ENCODE measurements at places on chromosomes 5 and 9.

DNA sequence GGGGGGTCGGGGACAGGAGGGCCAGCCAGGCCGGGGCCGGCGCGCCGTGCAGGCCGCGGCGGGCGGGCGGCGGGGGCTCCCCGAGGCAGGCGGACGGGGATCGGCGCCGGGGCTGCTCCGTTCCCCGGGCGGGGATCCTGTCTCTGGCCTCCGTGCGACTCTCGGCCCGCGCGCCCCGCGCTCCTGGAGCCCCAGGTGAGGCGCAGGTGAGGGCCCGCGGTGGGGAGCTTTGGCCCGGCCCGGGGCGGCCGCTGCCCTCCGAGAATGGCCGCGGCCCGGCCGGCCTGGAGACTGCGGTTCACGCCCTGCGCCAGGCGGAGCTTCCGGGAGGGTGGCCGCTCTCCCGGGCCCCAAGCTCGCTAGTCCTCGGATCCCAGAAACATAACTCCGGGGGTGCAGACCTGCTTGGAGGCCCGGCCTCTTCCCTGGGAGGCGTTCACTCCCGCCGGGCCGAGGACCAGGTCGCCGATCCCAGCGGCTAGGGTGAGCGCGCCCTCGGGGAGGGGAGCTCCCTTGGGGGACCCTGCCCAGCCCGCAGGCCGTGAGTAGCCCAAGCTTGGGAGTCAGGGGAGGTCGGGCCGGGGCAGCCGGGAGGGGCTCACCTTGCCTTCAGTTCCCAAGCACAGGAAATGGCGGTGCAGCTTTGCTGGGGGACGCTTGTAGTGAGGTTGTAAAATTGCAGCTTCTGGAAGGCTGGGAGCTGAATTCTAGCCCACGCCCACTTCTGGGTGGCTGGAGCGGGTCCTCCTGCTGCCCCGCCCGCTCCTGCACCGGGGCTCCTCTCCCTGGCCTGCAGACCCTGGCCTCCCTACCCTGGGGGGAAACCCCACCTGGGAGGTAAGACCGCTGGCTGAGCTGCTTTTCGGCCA lies 723 bp downstream of the PPP1R26 start:
- no peak for DNase-seq

DNA sequence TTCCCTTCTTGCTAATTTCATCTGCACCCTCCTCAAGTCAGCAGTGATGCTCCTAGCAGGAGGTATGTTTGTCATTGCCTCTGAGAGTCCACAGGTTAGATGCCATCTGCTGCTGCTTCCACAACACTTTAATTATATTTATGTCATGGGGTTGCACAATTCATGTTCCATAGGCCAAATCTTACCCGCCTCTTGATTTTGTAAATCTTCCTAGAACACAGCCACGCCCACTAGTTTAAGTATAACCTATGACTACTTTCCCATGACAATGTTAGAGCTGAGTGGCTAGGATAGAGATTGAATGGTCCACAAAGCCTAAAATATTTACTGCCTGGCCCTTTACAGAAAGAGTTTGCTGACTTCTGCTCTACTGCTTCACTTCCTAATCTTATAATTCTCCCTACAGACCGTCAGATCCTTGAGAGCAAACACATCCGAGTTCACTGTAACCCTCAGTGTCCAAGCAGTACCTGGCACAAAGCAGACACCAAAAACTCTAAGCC lies 21.1 kb downstream of the LIFR start:
- DNase-seq: no peak

DNA sequence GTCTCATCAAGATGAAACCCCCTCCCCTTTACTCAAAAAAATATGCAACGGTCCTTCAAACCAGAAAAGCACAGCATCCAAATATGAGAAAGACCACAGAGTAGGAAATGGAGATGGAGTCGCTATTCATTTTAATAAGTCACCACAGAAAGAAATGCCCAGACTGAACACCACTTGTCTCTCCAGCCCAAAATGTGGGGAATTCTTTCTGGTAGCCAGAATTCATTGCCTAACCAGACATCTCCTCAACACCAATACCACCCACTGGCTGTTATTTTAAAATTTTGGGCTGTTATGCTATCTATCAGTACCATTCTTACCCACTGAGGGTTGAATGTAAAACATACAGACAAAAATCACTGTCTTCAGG lies 100.1 kb downstream of the SUSD1 start:
- DNase-seq: no peak

DNA sequence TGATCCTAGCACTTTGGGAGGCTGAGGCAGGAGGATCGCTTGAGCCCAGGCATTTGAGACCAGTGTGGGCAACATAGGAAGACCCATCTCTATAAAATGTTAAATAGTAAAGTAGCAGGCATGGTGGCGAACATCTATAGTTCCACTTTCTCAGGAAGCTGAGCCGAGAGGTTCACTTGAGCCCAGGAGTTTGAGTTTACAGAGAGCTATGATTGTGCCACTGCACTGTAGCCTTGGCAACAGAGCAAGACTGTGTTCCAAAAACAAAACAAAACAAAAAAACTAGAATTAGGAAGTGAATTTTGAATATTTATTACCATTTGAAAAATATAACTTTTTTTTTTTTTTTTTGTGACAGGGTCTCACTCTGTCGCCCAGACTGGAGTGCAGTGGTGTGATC lies 26.8 kb upstream of the PAX5 start:
- no peak for DNase-seq

- DNase-seq: no peak
These were observed 505.3 kb upstream of the ZNF608 start for GRCh38 chr5:125251703-125252102.

GRCh38 chr9:137115394-137116026 lies 977 bp upstream of the DPP7 start:
- no peak for DNase-seq

- DNase-seq: no peak
These were observed 2.0 kb downstream of the MYO10 start for GRCh38 chr5:16934123-16934522.

GRCh38 chr5:176844706-176845391 lies 34.5 kb downstream of the UNC5A start:
- DNase-seq: no peak

DNA sequence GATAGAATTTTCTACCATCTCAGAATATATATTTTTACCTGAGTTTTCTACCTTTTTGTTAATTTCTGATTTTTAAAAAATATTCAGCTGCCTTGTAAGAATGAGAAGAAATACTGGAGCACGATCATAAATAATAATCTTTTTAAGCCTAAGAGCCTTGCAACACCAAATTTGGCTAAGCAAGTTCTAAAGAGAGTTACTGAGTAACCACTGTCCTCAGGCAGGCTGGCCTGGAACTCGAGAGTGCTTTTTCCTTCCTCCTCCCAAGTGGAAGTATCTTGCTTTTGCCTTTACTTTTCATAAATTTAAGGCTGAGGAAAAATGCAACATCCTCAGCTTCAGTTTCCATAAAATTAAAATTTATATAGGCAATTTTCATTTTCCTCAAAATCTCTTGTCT lies 21.0 kb downstream of the GLRX start:
- DNase-seq: no peak

- no peak for DNase-seq
These were observed 466.6 kb upstream of the DAB2 start for GRCh38 chr5:39891376-39891775.

DNA sequence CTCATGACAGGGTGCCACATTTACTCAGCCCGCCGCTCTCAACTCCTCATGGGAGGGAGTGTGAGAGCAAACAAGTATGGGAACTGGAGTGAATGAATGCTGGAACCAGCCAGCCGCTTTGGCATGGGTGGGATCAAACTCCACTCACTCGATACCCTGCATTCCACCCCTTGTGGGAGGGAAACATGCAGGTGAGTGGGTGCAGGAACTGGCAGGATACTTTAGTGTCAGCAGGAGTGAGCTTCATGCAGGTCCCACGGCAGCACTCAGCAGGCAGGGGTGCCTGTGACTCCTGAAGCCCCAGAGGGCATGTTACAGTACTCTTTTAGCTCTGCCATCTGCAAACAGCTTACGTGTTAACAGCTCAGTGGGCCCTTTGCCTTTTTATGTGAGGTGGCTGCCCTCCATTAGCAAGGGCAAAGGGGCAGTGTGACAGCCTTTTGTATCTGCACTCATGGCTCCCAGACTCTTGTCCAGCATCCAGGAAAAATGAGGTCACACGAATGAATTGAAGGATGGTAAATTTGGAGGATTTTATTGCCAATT lies 433.2 kb upstream of the NMUR2 start:
- DNase-seq: no peak

GRCh38 chr5:20029266-20029665 lies 41.3 kb upstream of the CDH18 start:
- DNase-seq: no peak

GRCh38 chr5:130077007-130077406 lies 172.7 kb downstream of the CHSY3 start:
- DNase-seq: no peak

DNA sequence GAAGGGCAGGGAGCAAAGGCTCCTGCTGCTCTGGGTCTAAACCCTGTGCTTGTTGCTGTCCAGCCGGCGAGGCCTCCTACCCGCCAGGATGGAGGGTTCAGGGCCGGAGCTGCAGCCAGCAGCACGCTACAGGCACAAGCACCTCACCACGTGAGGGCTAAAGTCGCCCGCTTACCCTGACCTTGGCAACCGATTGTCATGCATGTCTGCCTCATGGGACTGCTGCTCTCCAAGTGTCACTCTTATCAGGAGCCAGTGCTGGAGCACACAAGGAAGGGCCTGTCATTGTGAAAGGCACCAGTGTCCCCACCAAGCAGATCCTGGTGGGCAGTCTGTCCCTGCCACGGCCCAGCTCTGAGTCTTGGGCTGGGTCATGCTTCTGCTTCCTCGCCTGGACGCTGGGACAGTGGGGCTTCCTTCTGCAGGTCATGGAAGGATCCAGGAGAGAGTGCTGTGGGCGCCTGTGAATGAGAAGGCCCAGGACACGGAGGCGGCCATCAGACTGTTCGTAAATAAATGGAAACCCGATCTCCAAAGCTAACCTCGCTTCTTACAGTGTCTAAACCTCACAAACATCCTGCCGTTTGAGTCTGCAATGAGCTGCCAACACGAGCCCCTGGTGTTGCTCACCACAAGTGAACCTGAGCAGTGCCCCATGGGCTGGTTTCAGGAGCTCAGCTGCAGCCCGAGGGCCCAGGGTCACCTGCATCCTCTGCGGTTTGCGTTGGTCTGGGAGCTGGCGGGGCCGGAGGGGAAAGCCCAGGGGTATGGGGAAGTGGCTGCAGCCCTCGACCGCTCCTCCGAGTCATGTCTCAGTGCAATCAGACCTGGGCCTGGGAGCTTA lies 58.2 kb upstream of the RXRA start:
- DNase-seq: no peak

DNA sequence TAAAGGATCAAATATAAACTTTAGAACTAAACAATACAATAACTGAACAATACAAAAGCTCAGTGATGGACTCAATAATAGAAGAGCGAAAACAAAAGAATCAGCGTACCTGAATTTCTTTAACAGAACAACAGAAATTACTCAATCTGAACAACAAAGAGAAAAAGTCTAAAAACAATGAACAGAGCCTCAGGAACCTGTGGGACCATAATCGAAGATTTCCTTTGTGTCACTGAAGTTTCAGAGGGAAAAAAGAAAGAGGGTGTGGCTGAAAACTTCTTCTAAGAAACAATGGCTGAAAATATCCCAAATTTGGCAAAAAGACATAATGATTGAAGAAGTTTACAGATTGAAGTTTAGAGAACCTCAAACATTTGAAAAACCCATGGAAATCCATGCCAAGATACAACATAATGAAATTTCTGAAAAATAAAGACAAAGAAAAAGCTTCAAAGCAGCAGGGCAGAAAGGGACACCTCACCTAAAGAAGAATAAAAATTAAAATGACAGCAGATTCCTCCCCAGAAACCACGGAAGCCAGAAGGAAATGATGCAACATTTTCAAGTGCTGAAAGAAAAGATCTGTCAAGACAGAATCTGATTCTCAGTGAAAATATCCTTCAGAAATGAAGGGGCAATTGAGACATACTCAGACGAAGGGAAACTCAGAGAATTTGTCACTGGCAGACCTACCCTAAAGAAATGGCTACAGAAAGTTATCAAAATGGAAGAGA lies 288.8 kb downstream of the ARL15 start:
- no peak for DNase-seq

- no peak for DNase-seq
These were observed 391.0 kb upstream of the WWC1 start for GRCh38 chr5:167900340-167900935.

DNA sequence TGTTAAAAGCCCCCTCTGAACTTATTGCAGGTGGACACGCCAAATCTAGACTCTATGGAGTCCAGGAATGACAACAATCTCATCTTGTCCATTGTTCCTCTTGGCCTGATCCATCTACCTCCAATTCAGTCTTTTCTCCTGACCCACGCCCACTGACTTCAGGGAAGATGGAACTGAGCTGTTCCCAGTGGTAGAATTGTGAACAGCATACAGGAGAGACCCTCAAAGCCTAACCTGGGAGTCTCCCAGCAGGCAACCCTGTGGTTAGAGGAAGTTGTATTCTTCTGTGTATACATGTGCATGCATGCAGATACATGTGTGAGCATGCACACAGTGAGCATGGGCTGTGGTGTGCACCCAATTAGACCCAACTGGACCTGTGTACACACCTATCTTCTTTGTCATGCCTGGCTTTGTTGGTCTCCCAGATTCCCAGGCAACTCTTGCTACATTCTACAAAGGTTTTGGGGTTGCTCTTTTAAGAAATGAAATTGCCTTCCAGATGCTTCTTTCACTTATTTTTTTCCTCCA lies 286.0 kb downstream of the ZSWIM6 start:
- peak; percentile 26 for DNase-seq

DNA sequence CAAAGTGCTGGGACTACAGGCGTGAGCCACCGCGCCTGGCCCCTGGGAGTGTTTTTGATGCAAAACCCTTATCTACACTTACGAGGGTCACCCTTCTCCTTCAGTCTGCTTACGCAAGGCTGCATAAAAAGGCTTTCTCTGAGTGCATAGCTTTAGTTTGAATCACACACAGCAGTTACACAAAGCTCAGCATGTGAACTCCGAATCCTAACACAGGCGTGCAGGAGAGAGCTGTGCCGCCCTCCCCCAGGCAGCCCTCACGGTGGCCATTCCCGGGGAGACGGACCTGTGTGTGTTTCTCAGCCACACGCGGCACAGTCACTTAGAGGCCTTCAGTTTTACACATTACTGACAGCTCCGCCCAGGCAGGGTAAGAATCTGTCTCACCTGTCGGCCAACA lies 26.7 kb downstream of the EXD3 start:
- no peak for DNase-seq

DNA sequence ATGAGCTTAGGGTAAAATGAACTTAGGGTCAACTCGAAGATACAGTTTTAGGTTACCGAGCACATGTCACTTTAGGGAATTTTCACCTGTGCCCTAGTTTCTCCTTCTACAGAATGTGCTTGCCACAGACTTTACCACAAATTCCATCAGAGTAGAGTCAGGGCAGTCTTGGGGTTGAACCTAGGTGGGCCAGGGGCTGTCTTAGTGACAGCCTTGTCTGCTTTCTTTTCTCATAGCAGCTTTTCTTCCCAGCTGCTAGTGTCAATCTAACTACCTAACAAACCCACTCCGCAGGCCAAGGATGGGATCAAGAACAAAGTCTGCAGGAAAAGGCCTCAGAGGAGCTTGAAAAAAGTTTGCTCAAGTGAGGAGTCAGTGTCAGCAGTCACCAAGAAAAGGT lies 458.1 kb upstream of the CDH18 start:
- no peak for DNase-seq

GRCh38 chr5:167785106-167785505 lies 506.3 kb upstream of the WWC1 start:
- DNase-seq: no peak

GRCh38 chr5:151811593-151812321 lies 40.0 kb downstream of the G3BP1 start:
- no peak for DNase-seq

Measured in keratinocyte (primary cell).